ENCODE measurements at places on chromosomes 3 and 15.

- DNase-seq = no peak
These were observed 680.6 kb downstream of the NTRK3 start for GRCh38 chr15:87575896-87576473.

- no peak for DNase-seq
These were observed 70.4 kb upstream of the PCSK6 start for GRCh38 chr15:101559952-101560351.

- no peak for DNase-seq
These were observed 14.5 kb downstream of the BTD start for GRCh38 chr3:15616053-15616452.

DNA sequence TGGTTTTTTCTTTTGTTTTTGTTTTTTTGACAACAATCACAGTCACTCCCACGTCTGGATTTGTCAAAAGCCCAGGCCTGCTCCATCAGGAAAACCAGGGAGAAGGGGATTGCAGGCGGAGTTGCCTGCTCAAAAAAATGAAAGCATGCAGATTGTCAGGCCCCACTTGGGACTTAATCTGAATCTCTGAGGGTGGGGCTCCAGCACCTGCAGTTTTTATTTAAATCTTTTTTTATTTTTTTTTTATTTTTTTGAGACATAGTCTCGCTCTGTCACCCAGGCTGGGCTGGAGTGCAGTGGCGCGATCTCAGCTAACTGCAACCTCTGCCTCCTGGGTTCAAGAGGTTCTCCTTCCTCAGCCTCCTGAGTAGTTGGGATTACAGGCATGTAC lies 140.9 kb downstream of the FOXP1 start:
- no peak for DNase-seq

- DNase-seq = no peak
These were observed 59.9 kb upstream of the LINGO1 start for GRCh38 chr15:77692614-77693013.
